ENCODE measurements at places on chromosomes 16 and 17. TPM values are rescaled to one million over a fixed set of nuclear protein-coding genes. Genes with fewer than 3 reads are reported as not detected.

IRX6 gene
- not detected for polyA plus RNA-seq

KRTAP4-6 gene
- polyA plus RNA-seq: not detected

CRYM gene
- polyA plus RNA-seq: 0.98 TPM

GHDC gene
- 23.4 TPM for polyA plus RNA-seq

OR2C1 gene
- polyA plus RNA-seq: not detected

SPATA22 gene
- polyA plus RNA-seq: not detected

MVP gene
- 109 TPM for polyA plus RNA-seq

CNTNAP4 gene
- polyA plus RNA-seq: not detected

TMEM235 gene
- polyA plus RNA-seq: not detected

G6PC1 gene
- polyA plus RNA-seq: not detected

NATD1 gene
- 1.6 TPM for polyA plus RNA-seq

CRISPLD2 gene
- polyA plus RNA-seq: 2.9 TPM

ZNF594 gene
- 2.7 TPM for polyA plus RNA-seq

PDILT gene
- polyA plus RNA-seq: not detected

NFATC2IP gene
- 30.3 TPM for polyA plus RNA-seq

DNA sequence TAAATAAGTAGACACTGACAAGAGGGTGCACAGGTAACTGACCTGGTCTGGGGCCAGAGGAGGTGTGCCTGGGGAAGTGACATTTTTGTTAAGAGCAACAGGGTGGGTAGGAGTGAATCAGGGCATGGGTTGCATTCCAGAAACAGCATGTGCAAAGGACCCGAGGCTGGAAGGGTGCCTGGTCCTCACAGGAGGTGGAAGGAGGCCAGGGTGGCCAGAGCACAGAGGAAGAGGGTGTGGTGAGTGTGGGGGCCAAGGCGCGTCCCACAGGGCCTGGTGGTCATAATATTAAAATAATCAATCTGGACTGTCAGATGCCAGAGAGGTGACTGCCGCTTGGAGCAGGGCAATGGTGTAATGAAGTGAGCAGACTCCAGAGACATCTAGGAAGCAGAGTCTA is 14.3 kb downstream of the ARHGAP23 start:
- no peak for DNase-seq

DNA sequence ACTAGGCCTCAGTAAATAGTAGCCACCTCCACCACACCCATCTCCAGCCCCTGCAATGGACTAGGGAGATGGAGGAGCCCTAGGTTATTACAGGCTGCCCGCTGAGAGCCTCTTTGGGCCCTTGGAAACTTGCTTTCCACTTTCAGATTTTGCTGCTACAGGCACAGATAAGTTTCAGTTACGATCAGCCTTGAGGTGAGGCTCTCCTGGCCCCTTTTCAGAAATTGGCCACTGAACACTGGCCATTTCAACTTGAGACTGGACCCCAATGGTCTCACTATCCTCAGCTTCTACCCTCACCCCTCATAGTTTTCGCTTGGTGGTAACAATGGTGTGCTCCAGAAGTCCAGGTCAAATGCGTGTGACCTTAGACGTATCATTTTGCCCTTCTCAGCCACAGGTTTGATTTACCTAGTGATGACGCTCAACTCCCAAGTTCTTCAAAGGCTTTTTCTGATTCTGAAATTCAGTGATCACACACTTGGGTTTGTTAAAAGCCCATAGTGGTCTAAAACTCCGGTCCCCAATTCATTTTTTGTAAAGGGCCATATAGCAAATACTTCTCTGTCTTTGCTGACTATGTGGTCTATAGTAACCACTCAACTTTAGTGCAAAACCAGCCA is 1.0 kb downstream of the PMM2 start:
- DNase-seq: no peak

- no peak for DNase-seq
Observed at GRCh38 chr17:61411011-61411260, 11.3 kb downstream of the TBX2 start.

- no peak for DNase-seq
Observed at GRCh38 chr17:48809182-48809581, 7.8 kb downstream of the TTLL6 start.

DNA sequence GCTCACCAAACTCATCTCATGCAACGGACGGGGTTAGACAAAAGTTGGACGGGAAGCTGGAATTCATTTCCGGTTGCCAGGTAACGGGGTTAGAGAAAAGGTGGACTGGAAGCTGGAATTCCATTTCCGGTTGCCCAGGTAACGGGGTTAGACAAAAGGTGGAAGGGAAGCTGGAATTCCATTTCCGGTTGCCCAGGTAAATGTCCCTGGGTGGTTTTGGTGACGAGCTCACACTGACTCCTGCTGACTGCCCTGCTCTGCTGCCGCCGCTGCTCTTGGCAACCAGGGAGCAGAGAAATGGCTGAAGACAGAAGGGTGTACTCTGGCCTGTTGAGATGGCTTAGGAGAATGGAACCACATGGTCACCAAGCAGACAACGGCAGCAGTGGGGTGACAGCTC is 170.3 kb upstream of the RPH3AL start:
- DNase-seq: no peak

DNA sequence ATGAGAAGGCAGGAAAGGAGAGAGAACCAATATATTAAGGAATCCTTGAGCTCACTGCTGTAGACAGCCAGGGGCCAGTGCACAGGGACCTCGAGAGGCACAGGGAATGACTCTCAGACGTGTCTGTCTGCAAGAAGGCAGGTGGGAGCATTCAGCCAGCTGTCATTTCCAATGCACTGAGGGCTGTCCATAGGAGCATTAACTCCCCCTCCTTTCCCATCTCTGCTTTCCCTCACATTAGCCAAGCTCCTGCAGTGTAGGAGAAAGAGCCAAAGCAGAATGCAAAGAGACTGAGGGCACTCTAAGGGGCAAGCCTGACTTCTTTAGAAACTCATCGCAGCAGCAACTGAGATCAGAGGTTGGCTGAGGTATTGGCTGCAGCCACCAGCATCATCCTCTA is 218.3 kb downstream of the CDH13 start:
- no peak for DNase-seq

GRCh38 chr17:76390003-76390421 is 5.6 kb downstream of the SPHK1 start:
- DNase-seq: no peak

- DNase-seq: no peak
Observed at GRCh38 chr17:82129095-82129494, 31.1 kb upstream of the FASN start.

- no peak for DNase-seq
Observed at GRCh38 chr17:22443061-22443460, 750.7 kb downstream of the KCNJ18 start.

- DNase-seq: no peak
Observed at GRCh38 chr17:78598013-78598471, 20.8 kb upstream of the DNAH17 start.

DNA sequence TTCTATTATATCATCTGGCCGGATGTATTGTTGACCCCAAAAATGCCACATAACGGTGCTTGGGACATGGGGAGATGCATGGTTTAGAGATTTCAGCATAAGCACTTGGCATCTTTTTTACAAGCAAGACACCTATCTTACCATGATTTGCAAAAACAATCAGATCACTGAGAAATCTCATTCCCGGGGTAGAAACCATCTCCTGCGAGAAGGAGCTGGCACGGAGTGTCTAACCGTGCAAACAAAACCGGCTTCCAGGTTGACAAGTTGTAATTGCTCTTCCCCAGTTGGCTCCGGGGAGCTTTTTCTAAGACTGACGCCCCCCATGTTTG is 1.0 kb downstream of the SLC16A6 start:
- no peak for DNase-seq

DNA sequence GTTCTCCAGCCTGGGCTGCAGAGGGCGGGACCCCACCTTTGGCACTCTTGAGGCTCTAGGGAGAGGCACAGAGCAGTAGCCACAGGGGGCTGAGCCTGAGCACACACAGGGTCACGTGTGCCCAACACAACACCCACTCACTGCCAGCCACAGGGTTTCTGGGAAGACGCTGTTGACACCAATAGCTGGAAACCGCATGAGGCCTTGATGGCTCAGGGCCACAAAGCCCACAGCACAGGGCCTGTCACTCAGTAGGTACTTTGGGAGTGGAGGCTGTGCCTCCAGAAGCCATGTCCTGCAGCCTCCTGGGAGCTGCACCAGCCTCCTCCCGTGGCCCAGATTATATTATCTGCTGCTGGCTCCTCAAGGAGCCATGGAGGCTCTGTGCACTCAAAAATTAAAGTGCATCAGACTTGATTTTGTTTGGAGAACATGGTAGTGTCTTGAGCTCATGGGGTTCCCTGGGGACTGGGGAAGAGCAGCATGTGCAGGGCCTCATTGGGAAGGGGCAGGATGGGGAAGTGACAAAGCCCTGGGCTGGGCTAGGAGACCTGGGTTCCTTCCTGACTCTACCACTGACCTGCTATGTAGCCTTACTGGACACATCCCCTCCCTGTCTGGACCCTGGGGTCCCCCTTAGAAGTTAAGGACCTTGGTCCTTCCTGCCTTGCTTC is 12.5 kb upstream of the SREBF1 start:
- DNase-seq: no peak

GRCh38 chr16:66474750-66475199 is 47.7 kb downstream of the BEAN1 start:
- no peak for DNase-seq

DNA sequence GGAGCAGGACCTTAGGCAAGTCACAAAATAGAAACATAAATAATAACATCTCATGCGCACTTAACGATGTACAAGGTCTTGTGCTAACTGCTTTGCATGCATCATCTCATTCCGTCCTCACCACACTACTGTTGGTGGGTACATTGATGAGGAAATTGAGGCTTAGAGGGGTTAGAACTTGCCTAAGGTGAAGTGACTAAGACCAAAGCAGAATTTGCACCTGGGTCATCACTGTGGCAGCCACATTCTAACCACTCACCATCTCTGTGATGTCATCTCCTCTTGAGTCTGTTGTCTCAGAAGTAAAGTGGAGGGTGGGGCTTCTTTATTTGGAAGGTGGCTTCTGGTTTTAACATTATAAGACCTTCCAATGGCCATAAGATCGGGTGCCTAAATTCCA is 20.4 kb upstream of the TRIM25 start:
- no peak for DNase-seq

DNA sequence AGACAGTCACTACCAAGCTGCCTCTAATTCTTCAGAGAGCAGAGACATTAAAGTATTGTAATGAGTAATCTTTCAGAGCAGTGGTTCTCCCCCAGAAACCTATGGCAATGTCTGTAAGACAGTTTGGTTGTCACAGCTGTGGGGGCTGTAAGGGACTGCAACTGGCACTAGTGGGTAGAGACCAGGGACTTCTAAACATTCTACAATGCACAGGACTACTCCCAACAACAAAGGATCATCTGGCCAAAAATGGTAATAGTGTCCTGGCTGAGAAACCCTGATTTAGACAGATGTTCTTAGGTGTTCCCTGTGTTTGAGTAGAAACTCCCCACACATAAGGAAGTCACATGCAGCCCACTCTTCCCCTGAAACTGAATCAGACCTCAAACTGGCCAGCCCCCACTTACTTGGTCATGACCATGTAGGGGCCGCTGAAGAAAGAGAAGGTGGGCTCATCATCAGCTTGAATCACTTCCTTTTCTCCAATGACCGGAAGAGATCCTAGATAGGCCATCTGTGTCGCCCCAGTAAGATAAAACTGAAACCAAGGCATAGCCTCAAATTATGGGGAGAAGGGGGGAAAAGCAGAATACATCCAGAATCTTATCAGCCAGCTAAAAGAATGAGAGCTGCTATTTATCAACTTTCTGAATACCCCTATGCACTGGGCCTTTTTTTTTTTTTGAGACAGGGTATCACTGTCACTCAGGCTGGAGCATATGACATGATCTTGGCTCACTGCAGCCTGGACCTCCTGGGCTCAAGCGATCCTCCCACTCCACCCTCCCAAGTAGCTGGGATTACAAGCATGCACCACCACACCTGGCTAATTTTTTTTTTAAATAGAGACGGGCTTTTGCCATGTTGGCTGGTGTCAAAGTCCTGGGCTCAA is 75.8 kb downstream of the TEX14 start:
- DNase-seq: no peak

DNA sequence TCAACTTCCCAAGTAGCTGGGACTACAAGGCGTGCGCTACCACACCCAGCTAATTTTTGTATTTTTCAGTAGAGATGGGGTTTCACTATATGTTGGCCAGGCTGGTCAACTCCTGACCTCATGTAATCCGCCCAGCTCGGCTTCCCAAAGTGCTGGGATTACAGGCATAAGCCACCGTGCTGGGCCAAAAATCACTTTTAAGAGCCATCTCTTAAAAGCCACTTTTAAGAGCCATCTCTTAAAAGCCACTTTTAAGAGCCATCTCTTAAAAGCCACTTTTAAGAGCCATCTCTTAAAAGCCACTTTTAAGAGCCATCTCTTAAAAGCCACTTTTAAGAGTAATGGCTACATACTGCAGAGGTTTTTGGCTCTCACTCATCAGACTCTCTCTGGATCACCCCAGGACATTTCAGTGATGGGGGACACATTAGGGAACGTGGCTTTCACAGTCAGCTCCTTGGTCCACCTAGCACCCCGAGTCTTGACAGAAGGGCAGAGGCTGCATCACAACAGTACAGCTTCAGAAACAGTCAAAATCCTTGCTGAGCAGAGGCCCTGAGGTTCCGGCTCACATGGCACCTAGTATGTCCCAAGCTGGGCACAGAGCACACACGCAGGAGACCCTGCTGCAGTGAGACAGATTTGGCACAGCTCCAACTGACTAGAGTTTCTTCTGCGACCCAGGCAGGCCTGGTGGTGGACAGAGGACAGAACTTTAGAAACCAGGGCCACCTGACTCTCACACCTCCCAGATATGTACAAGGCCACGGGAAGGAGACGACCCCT is 23.6 kb downstream of the RANBP10 start:
- no peak for DNase-seq

GRCh38 chr17:42669977-42670788 is 6.6 kb downstream of the PLEKHH3 start:
- no peak for DNase-seq

- no peak for DNase-seq
Observed at GRCh38 chr17:58302919-58303585, 22.3 kb upstream of the MPO start.

- DNase-seq: no peak
Observed at GRCh38 chr16:56708525-56709442, 21.1 kb upstream of the NUP93 start.

DNA sequence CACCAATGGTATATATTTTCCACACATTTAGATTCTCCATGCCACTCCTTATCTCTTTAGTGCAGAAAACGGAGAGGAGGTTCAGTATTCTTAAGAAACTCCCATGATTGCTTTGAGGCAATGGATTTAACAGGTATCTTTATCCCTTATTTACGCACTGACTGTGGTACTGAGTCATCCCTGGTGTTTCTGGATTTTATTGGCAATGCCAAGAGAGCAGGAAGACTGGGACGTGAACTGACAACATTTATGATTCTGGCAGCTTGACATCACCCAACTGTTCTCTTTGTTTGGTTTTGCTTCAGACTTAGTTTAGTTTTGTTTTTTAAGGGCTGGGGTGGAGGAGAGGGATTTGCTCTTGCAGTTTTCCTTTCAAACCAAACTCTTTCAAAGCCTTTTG is 131.4 kb downstream of the WWOX start:
- DNase-seq: no peak
